ENCODE measurements at places on chromosomes 12 and 14. TPM values are rescaled to one million over a fixed set of nuclear protein-coding genes. Genes with fewer than 3 reads are reported as not detected.

GRCh38 chr12:22310275-22310674, 24.2 kb downstream of the ST8SIA1 start:
- DNase-seq, result no peak

DNA sequence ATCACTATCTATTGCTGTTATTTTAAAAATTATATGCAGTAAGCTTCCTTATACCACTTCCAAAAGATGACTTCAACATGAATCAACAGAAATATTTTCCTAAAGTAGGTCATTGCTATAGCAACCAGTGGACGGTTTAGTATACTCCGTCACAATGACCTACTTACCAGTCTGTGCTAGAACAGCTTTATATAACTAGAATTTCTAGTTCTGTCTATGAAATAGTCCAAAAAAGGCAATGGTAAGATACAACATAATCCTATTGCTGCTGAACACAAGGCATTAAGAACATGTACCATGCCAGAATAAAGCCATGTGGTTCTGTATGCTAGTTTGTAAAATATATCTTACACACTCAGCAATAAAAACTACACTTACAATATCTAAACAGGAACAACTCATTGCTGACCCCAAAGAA, 40.7 kb upstream of the MTERF2 start:
- peak; percentile 81 for DNase-seq

Gene POTEG
- total RNA-seq, result 0.36 TPM

DNA sequence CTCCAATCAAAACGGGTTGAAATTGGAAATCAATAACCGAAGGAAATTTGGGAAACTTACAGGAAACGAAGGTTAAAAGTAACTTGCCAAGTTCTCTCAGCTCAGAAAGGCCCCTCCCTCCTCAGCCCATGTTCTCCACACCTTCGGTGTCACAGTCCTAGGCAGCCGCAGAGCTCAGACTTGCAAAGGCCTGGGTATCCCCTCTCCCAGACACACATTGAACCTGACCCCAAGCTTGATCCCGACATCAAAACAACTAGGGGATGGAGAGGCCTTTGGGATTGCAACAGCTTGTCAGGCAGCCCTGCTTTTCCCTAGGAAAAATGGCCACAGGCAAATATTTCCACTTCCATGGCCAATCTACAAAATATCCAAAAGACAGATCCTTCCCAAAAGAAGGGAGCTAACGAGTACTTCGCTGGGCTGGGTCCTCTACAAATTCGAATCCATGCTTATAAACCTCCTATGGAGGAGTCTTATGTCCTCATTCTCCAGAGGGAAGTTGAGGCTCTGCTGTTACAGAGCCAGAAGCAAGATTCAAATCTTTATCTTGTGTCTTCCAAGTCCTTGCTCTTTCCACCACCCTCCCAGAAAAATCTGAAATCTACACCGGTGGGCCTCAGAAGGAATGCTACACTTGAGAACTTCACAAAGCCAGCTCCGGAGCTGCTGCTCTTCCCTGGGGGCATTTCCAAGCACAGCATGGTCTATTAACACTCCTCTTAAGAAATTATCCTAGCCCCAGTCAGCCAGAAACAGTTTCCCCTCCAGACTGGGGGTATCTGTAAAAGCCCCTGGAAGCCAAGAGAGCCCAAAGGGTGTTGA, 35.7 kb upstream of the PNMA1 start:
- DNase-seq, result peak; percentile 55

GRCh38 chr12:128543971-128544370, 277.0 kb downstream of the TMEM132C start:
- DNase-seq, result no peak

DNA sequence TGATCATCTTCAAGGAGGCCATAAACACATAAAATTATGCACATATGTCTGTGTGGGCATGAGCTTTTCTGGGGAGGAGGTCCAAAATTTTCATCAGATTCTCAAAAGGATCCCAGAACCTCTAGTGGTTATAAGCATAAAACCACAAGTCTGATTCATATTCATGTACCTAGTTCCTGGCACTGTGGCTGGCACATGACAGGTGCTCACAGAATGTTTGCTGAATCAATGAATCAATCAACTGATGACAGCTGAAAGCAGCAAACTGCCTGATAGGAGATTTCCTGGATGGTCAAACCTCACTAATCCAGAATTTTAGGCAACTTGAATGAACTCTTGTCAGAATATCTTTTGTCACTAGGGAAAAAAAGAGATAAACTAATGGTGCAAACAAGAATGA, 13.5 kb upstream of the CMKLR1 start:
- peak; percentile 23 for DNase-seq

Gene MFAP5
- 57.9 TPM for total RNA-seq

DNA sequence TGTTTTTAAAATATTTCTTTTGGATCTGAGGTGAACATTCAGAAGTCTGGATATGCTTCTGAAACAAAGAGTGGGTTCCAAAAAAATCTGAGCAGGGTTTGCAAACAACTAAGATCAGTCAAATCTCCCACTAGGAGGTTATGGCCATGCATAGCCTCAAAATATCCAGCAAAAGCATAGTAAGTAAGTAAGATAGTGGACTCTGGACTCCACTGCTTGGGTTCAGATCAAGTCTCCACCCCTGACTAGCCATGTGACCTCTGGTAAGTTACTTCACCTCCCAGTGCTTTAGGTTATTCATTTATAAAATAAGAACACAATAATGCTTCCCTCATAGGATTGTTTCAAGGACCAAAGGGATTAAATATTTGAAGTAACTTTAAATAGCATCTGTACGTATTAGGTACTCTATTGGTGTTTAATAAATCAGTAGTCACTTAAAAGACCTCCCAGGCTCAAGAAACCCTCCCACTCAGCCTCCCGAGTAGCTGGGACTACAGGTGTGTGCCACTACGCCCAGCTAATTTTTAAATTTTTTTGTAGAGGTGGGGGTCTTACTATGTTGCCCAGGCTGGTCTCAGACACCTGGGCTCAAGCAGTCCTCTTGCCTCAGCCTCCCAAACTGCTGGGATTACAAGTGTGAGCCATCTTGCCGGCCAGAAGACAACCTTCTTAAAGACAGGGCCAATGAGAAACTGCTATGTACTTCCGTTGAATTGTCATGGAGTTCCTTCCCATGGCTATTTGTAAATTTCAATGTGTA, 95.7 kb upstream of the SOX5 start:
- DNase-seq, result peak; percentile 3

DNA sequence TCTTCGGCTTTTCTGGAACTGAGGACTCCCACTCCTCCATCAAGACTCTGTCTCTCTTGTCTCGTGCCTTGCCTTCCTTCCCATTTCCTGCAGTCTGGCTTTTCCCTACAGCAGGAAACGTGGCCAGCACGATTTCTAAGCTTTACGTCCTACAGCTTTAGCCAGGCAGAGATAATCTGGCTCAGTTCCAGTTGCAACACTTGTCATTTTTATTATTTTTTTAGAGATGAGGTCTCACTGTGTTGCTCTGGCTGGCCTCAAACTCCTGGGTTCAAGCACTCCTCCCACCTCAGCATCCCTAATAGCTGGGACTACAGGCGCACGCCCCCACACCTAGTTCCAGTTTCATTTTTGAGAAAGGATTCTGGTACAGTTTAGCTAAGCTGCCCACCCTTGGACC, 19.9 kb downstream of the CALM1 start:
- DNase-seq, result no peak

DNA sequence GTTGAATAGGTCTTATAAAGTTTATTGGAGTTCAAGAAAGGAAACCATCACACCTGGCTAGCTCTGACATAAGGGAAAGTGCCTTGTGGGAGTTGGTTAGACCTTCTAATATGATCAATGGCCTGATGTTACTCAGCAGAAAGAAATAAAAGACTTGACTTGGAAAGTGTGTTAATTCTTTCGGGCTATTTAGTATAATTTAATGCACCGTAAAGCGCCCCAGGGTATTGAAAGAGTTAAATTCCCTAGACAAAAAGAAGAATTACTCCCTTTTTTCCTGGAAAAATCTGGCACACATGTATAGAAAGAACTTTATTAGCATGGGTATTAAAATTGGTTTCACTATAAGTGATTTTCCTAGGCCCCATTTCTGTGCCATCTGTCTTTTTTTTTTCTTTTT, 1125.7 kb upstream of the FLRT2 start:
- DNase-seq, result no peak
